Bronchial epithelial cell (primary cell): ENCODE measurements at places on chromosomes 16 and 17.

DNA sequence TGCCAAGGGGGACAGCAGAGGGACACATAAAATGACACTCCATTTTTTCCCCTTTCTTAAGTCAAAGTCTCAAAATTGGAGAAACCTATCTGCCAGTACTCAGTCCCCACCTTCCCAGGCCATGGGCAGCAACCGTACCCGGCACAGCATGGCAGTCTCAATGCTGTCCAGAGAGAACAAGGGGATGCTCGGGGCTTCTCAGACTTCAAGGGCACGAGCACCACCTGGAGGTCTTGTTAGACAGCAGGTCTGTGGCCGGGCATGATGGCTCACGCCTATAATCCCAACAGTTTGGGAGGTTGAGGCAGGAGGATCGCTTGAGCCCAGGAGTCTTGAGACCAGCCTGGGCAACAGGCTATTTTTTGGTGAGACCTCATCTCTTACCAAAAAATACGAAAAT is 3.2 kb downstream of the DNAH17 start:
- DNase-seq = no peak

DNA sequence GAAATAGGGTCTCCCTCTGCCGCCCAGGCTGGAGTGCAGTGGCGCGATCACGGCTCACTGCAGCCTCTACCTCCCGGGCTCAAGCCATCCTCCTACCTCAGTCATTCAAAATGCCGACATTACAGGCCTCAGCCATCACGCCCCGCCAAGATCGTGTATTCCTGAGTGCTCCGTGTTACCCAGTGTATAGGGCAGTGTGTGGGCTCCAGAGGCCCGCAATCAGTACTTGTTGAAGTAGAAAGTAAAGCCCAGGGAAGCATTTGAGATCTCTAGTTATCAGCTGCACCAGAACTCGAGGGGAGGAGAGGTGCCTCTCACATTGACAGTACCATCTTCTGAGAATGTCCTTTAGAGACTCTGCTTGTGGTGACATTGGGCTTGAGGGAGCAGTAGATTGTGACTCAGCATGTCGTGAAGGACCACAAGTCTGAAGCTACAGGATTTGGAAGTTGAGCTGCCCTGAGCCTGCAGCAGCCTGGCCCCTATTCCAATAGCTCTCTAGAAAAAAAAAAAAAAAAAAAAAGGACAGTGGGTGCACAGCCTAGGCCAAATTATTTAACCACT is 1.1 kb upstream of the PRPSAP1 start:
- DNase-seq = no peak

GRCh38 chr17:66373944-66374817 is 71.8 kb downstream of the PRKCA start:
- DNase-seq = no peak

- DNase-seq = no peak
Observed at GRCh38 chr17:55768936-55769624, 18.2 kb downstream of the PCTP start.

GRCh38 chr17:7137171-7137943 is 22.7 kb upstream of the ASGR2 start:
- DNase-seq = no peak

GRCh38 chr17:49832840-49833599 is 14.8 kb downstream of the TAC4 start:
- DNase-seq = no peak

DNA sequence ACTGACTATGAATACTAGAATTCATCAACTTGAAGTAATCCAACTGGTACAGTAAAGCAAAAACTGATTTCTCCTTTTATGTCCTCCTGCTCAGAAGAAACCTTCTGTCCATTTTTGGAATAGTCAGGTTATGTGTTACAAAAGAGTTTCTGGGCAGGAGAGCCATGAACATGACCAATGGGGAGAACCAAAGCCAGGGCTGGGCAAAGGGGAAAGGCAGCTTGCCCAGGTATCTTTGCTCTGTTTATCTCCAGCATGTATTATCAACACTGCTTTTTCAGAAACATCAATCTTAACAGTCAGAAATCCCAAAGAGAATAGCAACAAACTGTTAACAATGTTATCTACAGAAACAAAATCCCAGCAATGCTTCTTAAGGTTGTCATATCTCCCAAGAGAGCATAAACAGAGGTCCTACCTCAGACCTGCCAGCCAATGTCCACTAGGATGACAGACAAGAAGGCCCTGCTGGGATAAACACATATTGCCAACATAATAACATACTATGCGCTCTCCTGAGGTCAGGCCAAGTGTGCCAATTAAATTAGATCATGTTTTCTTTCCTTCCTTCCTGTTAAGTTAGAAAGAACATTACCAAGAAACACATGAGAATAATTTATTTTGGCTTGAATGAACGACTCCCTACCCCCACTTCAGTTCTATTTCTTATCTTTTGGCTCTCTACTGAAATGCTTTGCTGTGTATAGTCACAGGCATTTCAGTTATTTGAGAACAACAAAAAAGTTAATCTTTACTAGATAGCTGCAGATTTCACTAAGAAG is 28.0 kb downstream of the BLMH start:
- no peak for DNase-seq

DNA sequence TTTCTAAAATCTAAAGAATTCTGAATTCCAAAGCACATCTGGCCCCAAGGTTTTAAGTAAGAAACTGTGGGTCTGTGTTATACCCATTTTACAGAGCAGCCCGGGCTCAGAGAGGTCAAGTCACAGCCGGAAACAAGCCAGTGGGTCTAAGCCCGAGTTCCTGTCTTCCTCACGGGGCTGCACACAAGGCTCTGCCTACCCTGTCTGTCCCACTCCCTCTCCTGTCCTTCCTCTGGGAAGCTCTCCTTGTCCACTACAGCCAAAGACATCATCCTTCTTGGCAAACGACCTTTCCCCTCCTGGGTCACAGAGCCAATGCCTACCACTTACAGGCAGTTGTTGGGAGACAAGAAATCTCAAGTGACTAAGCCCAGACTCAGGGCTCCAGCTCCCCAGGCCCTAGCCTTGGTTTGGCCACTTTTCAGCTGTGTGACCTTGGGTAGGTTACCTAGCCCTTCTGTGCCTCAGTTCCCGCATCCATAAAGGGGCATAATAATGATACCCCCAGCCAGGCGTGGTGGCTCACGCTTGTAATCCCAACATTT is 55.6 kb upstream of the MAP3K14 start:
- peak; percentile 25 for DNase-seq

DNA sequence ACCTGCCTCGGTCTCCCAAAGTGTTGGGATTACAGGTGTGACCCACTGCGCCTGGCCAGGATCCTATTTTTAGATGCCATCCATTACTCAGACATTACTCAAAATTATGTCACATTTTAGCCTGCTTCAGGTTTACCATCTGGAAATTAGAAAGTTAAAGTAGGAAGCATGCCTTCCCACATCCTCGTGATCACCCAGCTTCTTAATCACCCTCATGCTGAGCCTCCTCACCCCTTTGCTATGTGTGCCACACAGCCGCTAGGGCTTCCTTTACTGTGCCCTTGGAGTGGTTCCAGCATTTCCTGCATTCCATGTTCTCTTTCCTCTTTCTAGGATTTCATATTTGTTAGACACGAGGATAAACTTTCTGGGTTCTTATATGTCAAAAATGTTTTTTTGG is 9.3 kb downstream of the ADORA2B start:
- DNase-seq = peak; percentile 96

DNA sequence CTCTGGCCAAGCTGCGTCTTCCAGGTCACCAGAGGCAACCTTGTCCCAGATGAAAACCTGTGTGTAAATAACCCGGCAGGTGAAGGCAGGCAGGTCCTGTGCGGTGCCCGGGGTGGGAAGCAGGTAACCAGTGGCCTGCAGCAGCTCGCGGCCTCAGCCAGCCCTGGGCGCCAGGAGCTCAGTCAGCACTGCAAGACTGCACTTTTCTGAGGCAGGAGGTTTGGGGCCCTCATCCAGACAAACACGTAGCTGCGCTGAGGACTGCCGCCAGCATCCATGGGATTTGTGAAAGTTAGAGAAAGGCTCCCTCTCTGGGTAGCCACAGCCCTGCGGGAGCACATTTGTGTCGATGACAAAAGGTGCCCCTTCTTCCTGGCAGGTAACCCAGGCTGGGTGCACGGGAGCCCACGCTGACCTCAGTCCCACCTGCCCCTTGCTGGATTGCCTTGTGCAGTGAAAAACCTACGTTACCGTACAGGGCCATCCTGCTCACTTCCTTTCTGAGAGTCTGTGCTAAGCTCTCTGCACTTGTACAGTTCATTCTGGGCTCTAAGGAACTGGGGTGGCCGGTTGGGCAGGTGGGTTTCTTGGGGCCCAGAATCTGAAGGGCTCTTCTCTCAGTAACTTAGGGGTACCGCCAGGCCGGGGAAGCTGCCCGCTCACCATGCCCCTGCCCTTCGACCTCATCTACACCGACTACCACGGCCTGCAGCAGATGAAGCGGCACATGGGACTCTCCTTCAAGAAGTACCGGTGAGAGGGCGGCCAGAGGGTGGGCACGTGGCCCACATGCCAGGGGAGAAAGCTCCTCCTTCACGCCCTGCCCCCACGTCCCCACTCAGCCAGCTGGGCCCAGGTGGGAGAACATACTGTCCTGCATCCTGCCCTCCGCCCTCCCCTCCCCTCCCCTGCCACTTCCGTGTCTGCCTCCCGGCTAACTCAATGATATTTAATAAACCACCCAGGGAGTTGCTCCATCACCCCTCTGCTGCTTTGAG is 56.4 kb downstream of the MGAT5B start:
- DNase-seq = no peak

GRCh38 chr16:85614338-85615013 is 1.4 kb downstream of the GSE1 start:
- no peak for DNase-seq

- no peak for DNase-seq
Observed at GRCh38 chr16:48113001-48113400, 42.8 kb downstream of the ABCC12 start.

DNA sequence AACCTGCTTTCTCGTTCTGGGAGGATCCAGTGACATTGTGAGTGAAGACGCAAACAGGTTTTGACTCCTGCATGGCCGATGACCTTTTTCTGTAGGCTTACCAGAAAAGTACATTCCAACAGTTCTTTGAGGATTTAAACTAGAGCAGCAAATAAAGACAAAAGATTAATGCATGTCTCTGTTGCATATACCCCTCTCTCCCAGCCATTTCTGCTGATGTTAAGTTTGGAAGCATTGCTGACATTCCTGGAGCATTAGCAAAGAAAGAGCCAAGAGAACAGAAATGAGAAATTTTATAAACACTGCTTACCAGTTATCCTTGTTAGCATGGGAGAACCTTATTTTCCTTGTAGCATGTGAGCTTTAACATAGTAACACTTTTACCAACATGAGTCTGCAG is 49.3 kb downstream of the SIAH1 start:
- no peak for DNase-seq

DNA sequence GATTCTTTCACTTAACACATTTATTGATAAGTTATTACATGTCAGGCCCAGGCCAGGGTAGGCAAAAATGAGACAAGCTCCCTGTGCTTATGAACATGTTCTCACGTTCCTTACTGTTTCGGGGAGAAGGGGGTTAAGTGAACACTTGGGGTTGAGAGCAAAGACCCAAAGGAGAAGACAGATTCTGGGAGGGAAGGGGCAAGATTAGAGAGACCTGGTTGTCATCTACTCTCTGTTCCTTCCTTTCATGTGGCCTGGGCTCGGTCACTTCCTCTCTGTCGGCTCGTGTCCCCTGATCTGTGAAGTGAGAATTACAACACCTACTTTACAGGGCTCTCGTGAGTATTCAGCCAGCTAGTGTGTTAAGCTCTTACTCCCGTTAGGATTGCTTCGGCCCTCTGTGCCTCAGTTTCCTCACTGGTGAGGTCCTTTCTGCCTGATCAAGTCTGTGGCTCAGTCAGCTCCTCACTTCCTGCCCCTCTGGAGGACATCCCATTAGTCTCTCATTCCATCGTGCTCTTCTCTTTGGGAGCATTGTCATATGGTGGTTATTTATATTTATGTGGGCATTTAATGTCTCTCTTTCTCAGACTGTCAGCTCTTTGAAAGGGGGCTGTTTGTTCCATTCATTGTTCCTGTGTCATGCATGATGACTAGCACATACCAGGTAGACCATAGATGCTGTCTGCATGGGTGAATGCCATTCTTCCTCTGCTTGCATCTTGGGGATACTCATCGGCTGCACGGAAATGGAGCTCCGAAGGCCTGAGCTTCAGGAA is 38.9 kb downstream of the PLCG2 start:
- no peak for DNase-seq

DNA sequence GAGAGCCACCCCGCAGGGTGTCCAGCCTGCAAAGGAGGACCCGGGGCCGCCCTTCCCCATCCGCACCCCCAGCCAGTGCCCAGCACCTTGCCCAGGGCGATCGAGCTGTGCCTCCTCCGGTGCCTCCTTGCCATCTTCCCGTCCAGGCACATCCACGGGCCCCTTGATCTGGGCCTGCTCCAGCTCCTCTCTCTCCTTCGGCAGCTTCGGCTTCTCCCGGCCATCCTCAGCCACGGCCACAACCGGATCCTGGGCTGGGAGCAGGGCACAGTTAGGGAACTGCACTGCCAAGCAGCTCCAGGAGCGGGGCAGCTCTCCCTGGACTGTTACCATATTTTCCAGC is 13.8 kb downstream of the NDUFAF8 start:
- no peak for DNase-seq

GRCh38 chr17:77768248-77768852 is 190.2 kb upstream of the TNRC6C start:
- DNase-seq = no peak

DNA sequence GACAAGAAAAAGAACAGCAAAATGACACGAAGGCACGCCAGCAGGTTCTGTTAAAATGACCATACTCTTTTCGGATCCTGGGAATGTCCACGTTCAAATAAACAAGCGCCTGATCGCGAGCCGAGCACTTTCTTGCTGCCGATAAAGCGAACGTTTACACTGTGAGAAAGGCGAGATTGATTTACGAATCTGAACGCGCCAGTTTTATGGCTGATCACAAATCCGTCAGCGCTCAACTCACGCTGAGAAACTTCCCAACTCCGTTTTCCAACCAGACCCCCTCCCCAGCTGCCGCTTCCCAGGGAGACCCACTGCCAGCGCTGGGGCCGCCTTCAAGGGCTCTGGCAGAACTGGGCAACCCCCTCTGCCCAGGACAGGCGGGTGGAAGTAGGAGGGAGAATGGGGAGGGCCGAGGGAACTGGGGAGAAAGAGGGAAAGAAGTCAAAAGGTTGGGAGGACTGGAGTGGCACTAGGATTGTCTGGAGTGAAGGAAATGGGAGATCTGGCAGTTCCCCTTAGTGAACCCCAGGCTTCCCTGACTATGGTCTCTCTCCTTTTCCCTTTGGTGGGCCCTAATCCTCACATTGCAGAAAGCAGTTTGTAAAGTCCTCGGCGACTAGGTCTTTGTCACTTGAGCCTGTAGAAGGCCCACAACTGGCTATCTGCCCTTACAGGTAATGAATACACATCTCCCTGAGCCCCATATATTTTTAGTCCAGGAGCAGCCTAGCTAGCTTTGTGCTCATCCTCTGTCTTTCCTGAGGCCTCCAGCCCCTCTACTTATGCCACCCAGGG is 6.9 kb downstream of the HOXB4 start:
- DNase-seq = no peak

DNA sequence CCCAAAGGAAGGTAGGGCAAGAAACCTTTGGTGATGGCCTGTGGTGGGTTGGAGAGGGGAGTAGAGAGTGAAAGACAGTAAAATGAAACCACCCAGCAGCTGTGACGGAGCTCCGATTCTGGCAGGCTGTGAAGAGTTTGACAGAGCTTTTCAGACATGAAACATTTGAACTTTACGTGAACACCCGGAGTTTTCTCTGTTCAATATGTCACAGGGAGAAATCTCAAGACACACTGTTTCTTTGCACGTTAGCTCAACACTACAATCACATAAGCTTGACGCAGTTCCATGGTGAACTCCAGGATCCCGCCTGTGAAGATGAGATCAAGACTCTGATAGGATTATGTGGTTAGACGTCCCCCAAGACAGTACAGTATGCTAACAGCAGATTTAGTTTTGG is 79.6 kb upstream of the CDH11 start:
- DNase-seq = no peak

- DNase-seq = peak; percentile 39
Observed at GRCh38 chr17:32111141-32111771, 31.0 kb upstream of the RHOT1 start.
